ENCODE measurements at places on chromosomes 12 and 14.

DNA sequence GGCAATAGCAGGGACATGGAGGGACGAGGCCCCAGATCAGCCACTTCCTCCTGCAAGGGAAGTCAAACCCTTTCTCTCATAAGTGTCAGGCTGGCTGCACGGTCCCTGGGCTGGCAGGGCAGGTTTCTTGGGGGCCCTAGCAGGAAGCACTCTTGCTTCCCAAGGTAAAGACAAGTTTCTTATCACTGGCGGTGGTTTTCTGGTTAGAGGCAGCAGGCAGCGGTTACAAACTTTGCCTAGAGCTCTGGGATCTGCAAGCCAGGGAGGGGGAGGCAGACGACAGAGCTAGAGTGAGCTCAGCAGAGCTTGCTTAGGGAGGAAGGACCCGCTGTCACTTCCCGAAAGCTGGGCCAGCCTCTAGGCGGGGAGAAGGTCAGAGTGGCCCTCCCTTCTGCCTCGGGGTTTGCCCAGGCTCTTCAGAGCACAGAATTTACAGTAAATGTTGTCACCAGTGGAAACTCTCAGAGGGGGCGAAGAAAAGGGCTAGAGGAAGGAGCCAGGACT is 20.4 kb downstream of the BATF start:
- DNase-seq, result peak; percentile 84

DNA sequence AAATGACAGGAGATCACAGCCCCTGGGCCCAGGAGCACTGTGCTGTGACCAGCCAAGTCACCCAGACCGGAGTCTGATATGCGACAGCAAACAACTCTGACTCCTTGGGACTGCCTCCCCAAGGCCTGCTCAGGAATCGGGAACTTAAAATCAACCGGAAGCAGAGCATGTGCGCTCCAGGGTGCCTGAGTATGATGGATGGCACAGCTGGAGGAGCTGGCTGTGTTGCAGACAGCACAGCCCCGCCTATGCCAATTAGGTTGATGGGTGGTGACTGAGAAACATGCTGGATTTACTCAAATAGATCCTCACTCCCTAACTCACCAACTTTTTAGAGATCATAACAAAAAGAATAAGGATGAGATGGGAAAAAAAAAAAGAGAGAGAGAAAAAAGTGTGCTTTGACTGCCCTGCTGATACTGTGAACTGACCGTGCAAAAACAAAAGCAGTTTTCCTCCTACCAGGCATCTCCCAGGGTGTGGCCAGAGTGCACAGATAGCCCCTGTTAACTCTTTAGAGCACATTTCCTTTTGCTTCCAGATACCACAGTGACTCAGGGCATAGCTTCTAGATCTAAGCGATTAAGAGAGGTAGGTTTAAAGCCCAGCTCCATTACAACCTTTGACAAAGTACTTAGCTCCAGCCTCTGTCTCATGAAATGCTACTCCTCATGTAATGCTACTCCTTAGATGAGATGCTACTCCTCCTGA is 27.4 kb upstream of the STON2 start:
- DNase-seq, result no peak

- DNase-seq, result no peak
Observed at GRCh38 chr12:123449856-123450255, 8.1 kb upstream of the SNRNP35 start.

- DNase-seq, result no peak
Observed at GRCh38 chr12:6123258-6123657, 1.2 kb downstream of the VWF start.

DNA sequence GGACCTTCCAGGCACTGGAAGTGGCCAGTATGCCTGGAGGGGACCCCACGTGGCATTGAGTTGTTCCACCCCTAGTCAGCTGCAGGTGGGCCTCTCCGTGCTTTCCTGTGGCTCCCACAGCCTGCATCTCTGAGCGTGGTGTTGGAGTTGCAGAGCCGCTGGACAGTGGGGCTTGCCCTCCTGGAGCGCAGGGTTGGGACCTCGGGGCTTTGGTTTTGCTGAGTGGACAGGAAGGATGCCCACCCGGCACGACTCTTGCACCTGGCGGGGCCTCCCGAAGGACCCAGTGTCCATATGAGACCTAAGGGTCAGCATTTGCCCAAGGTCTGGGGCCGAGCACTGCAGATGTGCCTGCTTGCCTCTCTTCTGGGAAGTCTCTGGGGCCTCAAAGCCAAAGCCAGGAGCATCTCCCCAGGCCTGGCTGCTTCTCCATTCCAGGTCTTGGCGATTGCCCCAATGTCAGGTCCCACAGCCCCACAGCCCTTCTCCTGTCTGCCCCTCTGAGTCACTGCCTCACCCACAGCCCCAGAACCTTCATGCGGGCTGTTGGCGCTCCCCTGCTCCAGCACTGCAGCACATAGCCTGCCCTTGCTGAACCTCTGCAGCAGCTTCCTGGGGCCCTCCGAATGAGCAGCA is 1.5 kb downstream of the PACS2 start:
- DNase-seq, result peak; percentile 10

- no peak for DNase-seq
Observed at GRCh38 chr14:103165323-103165722, 42.1 kb downstream of the TNFAIP2 start.

DNA sequence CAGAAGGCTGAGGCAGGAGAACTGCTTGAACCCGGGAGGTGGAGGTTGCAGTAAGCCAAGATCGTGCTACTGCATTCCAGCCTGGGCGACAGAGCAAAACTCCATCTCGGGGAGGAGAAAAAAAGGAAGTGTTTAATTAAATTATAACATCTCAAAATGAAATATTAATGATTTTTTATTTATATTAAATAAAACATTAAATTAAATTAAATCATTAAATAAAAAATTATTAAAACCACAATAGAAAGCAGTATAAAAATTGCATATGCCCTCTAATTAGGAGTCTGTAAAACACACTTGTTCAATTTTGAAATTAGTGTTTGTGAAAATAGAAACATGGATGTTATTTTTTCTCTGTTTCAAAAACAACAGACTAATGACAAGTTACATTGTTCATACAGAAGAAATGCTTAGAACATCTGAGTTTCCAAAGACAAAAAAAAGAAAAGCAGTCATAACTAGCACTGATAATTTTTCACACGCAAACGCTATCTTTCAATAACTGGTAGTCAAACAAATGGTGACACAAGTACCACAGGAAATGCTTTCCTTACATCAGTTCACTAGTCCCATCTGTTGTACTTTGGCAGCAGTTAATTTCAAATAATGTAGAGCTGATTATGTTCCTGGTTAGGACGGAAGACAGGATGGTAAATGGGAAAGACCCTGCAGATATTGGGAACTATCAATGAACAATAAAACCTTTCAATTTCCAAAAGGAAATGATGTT is 54.9 kb downstream of the HECTD4 start:
- no peak for DNase-seq

DNA sequence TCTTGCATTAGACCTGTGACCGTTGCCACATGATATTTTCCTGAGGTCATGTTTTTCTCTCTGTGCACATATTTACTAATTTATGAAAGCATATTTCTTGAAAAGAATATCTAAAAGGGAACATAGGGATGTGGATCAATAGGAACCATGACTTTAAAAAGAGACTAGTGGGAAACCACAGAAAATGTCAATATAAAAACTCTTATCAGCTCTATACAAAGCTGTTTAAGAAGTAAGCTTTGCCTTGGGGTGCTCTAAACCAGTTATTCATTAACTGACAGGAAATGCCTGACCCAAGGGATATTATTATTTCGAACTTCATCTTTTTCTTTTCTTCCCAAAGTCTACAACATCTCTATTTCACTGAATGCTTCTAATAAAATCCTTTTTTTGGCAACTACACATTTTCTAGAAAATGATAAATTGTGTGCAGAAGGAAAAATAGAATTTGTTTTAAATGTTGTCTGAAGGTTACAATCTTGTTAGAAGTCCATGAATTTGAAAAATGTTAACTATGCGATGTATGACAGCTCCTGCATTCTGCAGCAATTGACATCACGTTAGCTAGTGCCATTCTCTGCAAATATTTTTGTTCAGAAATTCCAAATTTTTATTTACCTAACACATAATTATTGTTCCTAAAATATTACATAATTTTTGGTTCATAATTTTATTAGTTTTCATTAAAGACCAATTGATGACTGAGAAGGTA is 345.0 kb downstream of the SLC16A7 start:
- DNase-seq, result no peak

- no peak for DNase-seq
Observed at GRCh38 chr12:27999521-27999920, 27.0 kb upstream of the PTHLH start.

Data from CD4-positive, alpha-beta T cell treated with Interleukin-6 for 4 hours (primary cell).